ENCODE measurements at places on chromosomes 13 and 19.

GRCh38 chr13:77535448-77535847 lies at the start of gene SCEL:
Gene SCEL (plus strand): TSS chr13:77535706. CDS start chr13:77555876, 20,170 bp downstream.
- no peak for DNase-seq

DNA sequence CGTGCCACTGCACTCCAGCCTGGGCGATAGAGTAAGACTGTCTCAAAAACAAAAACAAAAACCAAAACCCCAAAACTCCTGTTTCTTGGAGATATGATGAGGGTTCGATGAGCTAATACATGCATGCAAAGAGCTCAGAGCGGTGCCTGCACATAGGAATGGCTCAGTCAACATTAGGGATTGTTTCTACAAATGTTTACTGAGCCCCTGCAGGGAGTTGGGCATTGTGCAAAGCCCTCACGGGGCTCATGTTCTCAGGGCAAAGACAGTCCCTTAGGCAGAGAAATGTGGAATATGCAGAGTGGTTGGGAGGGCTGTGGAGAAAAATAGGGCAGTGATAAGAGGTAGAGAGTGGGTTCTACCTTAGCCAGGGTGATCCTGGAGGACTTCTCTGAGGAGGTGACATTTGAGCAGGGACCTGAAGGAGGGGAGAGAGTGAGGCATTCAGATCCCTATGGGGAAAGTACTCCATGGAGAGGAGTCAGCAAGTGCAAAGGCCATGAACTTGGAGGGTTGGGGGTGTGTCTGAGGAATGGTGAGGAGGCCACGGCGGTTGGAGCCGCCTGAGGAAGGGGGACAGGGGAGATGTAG lies 1.5 kb upstream of the EHD2 start:
- DNase-seq: no peak

- DNase-seq: no peak
Observed at GRCh38 chr19:43563816-43564457, 11.4 kb downstream of the XRCC1 start.

DNA sequence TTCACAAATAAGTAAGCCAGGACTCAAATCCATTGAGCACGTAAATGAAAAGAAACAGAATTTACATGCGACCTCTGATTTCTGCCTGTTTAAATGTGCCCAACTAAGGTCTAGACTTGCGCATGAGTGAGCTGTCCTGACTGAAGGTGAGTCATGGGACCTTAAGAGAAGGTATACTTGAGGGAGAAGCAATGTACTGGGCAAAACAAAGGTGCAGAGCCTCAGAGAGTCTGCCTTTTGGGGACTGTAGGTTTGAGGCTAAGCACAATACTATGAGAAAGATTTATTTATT lies 45.8 kb downstream of the UFM1 start:
- no peak for DNase-seq

GRCh38 chr19:12721656-12722565 lies 1.8 kb downstream of the TNPO2 start:
- no peak for DNase-seq

- DNase-seq: no peak
Observed at GRCh38 chr19:30227661-30228112, 144.5 kb upstream of the ZNF536 start.

- no peak for DNase-seq
Observed at GRCh38 chr13:74325106-74325505, 190.9 kb upstream of the KLF12 start.

DNA sequence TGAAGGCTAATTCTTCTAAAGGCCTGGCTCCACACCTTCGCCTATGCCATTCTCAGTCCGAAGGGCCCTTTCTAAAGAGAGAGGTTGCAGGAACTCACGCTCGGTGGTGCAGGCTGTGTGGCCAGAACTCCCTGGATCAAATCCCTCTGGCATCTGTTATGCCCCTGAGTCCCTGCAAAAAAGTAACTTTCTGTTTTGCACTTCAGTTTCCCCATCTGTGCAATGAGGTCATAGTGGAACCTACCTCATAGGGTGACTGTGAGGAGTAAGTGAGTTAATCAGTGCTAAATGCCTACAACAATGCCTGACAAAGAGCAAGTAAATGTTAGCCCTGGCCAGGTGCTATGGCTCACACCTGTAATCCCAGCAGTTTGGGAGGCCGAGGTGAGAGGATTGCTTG lies 7.3 kb downstream of the IGSF23 start:
- DNase-seq: no peak

DNA sequence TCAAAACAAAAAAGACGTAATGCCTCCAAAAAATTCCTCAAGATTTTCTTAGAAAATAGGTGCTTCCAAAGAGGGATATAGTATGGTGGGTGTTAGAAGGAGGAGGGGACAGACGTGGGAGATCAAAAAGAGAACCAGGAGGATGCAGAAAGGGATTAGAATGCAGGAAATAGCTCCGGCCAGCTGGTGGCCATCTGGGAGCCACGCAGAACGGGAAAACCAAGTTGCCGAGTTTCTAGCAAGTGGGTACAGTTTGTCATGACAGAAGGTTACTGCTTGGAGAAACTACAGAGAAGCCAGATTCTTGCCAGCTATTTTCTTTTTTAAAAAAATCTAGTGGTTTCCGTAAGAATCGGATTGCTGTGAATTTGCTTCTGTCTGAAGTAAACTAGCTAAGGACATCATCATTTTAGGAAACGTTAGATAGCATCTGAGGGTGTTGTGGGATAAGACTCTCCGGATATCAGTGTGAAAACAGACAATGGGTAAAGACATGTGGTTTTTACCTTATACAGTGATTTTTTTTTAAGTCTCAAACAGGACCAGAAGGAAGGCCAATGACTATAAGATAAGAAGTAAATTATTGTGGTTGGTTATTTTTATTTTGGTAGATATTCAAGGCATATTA lies 104.9 kb downstream of the HSPH1 start:
- no peak for DNase-seq

GRCh38 chr13:47334173-47334572 lies 437.3 kb upstream of the HTR2A start:
- DNase-seq: no peak

GRCh38 chr13:29136341-29136740 lies 316.2 kb downstream of the MTUS2 start:
- no peak for DNase-seq

DNA sequence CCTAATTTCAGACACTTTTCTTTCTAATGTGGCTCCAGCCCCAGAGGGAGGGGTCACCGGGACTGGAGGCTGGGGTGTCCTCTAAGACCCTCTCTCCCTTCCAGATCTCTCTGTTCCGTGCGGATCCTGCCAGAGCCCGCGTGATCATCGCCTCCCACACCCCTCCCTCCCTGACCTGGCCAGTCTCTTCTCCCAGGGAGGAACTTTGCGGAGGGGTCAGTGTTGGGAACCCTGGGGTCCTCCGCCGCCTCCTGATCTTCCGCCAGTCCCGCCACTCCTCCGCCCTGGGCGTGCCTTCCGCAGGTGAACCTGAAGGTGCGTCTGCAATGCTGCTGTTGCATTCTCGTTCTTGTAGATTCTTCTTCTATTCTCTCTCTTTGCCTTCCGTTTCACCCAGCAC lies 9.1 kb downstream of the SOX21 start:
- DNase-seq: no peak

DNA sequence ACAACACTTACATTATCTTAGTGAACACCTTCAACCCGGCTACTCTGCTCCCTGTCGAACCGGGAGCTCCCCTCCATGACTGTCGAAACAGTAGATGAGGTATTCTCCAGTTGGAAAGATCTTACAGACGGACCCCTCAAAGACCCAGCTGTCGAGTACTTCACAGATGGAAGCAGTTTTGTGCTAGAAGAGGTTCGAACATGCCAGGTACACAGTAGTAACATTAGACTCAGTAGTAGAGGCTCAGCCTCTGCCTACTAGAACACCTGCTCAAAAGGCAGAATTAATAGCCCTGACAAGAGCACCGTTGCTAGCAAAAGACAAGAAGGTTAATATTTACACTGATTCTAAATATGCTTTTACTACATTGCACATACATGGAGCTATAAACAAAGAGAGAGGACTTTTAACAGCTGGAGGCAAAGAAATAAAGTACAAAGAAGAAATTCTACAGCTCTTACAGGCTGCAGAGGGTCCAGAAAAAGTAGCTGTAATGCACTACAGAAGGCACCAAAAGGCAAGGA lies 13.6 kb upstream of the SLC15A1 start:
- DNase-seq: no peak

DNA sequence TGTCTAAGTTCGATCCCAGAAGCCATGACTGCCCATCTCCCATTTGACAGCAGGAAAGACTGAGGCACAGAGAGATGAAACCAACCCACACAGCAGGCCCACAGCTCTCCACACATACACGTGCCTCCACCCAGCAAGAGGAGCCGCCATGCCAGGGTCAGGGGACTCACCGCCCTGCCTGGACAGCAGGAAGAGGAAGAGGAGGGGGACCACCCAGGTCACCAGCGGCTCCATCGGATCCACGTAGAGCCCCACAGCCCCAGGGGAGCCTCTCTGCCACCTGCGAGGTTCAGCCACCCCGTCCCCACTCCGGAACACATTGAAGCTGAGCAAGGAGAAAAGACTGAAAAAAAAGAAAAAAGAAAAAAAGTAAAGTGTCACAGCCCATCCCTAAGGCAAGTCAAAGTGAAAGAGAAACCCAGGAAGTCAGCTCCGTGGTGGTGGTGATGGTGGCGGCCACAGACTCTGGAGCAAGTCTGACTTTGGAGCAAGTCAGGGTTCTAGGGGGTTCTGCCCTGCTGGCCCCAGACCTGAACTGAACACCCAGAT lies at the start of gene IL12RB1:
IL12RB1 (minus strand) TSS at position 345 of the 549 bp plus-strand sequence; CDS start at position 234, 111 bp downstream.
- no peak for DNase-seq

DNA sequence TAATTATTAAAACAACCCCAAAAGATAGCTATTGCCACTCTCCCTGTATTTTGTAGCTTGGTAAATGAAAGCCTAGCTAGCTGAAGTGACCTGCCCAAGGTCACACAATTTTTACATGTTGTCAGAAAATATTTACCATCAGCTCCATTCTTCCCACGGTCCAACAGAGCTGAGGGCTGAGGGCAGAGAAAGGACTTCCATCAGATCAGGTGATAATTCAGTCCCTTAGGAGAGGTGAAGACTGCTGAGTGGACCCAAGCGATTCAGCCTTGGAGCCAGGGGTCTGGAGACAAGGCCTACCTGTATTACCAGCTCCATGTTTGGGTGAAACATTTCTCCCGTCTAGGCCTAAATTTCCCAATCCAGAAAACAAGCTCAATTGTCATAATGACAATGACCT lies 149.5 kb upstream of the TSHZ3 start:
- DNase-seq: no peak

GRCh38 chr19:47074621-47075020 lies 26.2 kb upstream of the TMEM160 start:
- DNase-seq: no peak

DNA sequence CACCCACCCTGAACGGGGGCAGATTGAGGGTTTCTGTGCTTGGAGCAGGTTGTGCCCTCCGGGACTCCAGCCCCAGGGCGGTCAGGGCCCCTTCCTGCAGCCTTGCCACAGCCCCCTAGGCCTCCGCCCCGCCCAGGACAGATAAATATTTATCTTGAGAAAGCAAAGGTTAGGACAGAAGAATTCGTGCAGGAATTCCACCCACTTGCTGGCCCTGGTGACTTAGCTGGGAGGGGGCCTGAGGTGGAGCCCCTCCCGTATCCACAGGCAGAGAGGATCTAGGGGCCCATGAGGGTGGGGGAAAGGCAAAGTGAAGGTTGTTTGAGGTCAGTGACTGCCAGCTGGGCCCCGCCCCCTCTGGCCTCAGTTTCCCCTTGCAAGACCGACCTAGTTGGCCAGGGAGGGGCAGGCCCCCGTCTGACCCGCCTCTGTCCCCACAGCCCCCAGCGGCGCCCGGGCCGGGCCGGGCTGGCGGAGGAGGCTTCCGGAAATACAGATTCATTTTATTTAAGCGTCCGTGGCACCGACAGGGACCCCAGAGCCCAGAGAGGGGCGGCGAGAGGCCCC lies 5.2 kb downstream of the MIDN start:
- DNase-seq: no peak

GRCh38 chr19:48660852-48661710 lies 11.7 kb downstream of the NTN5 start:
- DNase-seq: no peak

DNA sequence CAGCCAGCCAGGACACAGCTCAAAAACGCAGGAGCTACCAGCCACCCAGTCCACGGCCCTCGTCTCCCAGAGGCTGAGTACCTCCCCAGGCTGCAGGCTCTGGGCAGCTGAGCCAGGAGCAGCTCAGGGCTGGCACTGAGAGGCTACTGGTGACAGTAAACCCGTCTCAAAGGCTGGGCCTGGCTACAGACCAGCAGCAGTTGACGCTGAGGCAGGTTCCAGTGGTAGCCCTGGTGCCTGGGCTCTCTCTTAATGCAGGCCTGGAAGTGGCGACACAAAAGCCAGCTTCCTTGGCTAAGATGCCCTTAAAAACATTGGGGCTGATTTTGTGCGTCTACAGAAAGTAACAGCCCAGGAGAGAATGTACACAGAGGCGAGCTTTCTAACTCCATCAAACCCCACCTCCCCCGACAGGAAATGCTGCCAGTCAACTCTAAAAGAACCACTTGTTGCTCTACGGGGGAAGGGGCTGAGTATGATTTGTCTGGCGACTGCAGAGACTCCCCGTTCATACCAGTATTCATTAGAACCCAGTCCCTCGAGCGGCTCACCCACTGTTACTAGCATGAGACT lies 126.3 kb downstream of the STK24 start:
- DNase-seq: no peak

DNA sequence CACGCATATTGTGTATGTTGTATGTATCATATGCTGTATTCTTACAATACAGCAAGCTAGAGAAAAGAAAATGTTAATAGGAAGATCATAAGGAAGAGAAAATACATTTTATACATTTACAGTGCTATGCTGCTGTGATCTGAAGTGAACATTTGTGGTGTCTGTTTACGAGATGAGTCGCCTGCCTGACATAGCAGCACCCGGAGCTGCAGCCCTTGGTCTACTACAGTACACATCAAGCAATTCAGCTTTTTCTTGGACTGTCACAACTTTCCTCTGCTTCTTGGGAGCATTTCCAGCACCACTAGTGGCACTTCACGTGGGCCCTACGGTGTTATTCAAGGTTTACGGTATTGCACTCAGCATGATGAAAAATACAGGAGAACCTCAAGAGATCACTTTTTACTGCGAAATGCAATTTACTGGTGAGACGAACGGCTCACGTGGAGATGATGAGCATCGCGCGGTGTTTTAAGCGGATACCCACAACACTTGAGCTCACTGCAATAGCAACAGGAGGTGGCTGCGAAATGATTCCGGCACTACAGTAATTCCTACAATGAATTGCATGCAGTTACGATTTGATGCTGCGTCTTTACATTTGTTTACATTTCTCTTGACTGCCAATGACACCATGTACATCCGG lies 308.4 kb downstream of the FGF9 start:
- DNase-seq: no peak

GRCh38 chr19:35313587-35313986 lies 15.4 kb upstream of the CD22 start:
- DNase-seq: no peak

- DNase-seq: no peak
Observed at GRCh38 chr13:48624858-48625257, 28.9 kb upstream of the CYSLTR2 start.

GRCh38 chr13:28333204-28333881 lies 161.6 kb downstream of the FLT1 start:
- DNase-seq: no peak

- DNase-seq: no peak
Observed at GRCh38 chr13:79360095-79360494, 46.0 kb downstream of the RBM26 start.

Measured in activated gamma-delta T cell (primary cell).